ENCODE measurements at places on chromosomes 3 and 15.

DNA sequence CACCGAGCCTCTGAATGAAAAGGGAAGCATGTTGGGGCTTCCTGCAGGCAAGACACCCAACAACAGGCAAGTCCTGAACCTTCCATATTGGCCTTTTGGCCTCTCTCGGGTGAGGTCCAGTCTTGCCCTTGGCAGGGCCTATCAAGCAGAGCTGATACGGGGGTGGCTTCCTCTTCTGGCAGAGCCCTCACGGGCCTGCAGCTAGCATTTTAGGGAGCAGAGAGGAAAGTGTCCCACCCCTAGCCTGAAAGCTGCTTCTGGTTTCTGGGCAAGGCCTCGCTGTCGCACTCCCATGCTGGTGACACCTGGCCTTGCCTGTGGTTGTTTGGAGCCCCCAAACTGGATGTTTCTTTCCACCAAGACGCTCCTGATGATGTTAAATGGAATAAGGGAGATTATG is 31.8 kb upstream of the CTSH start:
- DNase-seq, result no peak

- no peak for DNase-seq
These were observed 961.4 kb downstream of the EPHA3 start for GRCh38 chr3:90068783-90069182.

DNA sequence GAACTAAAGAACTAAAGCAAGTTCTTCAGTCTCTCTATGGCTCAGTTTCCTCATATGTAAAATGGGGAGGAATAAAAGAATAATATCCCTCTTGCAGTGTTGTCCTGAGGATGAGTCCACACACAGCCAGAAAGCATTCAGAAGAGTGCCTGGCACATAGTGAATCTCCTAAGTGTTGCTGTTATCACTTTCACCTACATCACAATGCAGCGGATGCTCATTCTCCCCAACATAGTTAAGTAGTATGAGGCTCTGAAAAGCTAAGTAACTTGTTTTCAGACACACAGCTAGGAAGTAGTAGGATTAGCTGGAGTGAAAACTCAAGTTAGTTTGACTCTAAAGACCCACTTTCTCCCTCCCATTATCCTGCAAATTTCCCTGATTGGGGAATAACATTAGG is 9.1 kb upstream of the USP3 start:
- DNase-seq, result no peak

- DNase-seq, result no peak
These were observed 4.2 kb upstream of the APBA2 start for GRCh38 chr15:28881600-28881999.

GRCh38 chr15:48550822-48551525 is 94.5 kb downstream of the FBN1 start:
- no peak for DNase-seq

- no peak for DNase-seq
These were observed 60.3 kb upstream of the TEX264 start for GRCh38 chr3:51610708-51611107.

DNA sequence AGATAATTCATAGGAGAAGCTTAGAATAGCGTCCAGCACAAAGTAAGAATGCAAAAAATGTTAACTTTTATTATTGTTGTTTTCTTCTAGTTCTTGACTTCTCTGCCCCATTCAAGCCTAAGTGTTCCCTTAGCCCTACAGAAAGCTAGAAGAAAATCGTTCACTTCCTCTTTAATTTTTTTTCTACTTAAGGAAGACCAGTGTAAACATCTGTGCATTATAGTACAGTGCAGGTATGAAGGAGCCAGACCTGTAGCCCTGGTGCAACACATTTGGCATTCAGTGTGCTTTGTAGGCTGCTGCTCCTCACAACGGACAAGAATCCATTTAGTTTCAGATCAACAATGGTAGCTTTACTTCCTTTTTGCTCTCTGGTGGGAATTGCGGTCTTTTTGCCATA is 127.8 kb upstream of the SLC7A14 start:
- DNase-seq, result no peak

DNA sequence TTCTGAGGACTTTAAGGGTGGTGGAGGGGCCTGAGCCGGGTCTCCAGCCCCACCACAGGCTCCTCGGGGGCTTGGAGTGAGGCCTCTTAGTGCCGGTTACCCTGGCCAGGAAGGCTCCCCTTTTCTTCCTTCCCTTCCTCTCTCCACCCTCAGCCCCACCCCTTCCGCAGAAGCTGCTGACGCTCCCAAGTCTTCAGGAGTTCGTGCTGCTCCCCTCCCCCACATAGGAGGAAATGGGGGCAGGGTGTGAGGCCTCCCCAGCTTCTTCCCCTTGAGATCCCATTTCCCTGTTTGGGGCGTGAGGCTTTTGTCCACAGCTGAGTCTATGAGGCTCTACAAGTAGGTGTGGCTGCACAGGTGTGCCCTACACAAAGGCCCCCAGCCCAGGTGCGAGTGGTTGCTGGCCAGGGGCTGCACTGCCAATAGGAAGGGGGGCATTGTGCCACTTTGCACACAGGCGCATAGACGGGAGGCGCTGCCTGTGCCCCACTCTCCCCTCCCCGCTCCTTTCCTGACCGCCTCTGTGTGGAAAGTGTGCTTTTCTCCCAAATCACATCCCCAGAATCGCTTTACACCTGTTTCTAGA is 915 bp upstream of the CALML4 start:
- DNase-seq, result no peak

GRCh38 chr15:35559683-35560082 is 13.7 kb upstream of the DPH6 start:
- no peak for DNase-seq

DNA sequence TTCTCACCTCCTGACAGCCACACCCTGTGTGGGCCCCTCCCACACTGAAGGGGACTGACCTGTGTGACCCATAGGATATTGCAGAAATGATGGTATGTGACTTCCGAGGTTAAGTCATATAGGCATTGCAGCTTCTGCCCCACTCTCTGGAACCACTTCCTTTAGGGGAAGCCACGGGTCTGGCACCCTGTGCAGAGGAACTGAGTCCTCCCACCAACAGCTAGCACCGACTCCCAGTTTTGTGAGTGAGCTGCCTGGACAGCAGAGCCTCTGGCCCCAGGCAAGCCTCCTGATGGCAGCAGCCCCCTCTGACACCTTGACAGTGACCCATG is 24.6 kb upstream of the SLC6A6 start:
- DNase-seq, result no peak

- DNase-seq, result no peak
These were observed 128.0 kb upstream of the MRPL3 start for GRCh38 chr3:131630807-131631206.

GRCh38 chr15:27175472-27176153 is 204.6 kb downstream of the GABRG3 start:
- DNase-seq, result no peak

DNA sequence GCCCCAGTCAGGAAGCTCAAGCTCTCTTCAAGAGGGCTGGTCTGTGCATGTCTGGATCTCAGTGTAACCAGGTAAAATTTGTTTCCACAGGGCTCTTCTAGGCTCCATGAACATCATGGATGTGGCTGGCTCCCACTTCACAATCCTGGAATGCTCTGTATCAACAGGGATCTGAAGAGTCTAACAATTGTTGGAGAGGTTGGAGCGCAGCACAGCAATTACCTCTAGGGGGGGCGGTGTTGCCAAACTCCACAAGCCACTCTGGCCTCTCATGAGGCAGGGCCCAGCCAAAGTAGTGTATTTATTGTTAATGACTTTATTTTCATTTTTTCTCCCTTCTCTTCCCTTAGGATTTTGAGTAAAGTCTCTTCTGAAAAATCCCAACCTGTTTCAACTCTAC is 6.1 kb upstream of the EIF2B5 start:
- DNase-seq, result no peak

- DNase-seq, result peak; percentile 64
These were observed 20.0 kb upstream of the RBP1 start for GRCh38 chr3:139559541-139559940.

- DNase-seq, result no peak
These were observed 98.2 kb upstream of the DCBLD2 start for GRCh38 chr3:98999675-99000074.

DNA sequence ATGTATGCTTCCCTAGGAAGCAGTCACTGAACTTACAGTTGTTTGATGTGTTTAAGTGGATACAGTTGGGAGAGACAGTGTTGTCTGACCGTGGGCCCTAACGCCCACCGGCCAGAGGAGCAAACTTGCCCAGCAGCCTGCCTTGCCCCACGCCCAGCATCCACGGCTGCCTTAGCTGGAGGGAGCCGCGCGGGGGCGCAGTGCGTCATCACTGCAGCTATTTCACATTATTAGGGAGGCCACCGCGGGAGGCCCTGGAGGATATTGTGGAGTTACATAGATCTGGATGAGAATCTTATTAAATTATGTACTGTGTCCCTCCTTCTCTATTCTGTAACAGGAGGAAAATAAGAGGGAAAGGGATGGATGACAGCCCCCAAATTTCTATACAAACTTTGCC is 267.2 kb downstream of the GABRG3 start:
- no peak for DNase-seq

- no peak for DNase-seq
These were observed 65.1 kb downstream of the CD200R1L start for GRCh38 chr3:112781599-112781998.

DNA sequence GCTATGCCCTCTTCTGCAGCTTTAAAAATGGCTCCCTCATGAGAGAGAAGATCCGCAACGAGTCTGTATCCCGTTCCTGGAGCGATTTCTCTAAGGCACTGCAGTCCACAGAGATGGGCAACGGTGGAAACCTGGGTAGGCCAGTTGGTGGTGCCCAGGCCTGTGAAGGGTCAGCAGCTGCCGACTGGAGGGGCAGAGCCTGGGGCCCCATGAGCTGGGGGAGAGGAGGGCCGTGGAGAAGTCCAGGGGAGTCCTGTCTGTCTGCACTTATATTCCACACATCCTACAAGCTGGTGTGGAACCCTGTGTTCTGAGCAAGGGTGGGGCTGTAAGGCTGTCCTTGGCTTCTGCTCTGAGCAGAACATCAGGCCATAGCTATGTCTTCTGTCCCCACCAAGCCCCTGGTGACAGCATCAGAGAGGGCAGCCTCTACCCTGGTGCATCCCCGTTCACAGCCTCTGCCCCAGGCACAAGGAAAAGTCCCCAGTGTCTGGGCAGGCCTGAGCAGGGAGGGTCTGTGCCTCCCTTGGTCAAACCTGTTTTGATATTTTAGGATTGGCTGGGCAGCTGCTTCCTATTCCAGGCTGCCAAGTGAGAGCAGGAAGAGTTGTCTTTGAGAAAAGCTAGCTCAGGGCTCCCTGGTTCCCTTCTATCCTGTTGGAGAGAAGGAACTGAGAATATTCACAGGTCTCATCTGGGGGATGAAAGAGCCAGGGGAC is 29.7 kb downstream of the XYLB start:
- no peak for DNase-seq

- no peak for DNase-seq
These were observed 66.7 kb upstream of the MME start for GRCh38 chr3:155013427-155013826.
